ENCODE measurements at places on chromosomes 7 and 10.

GRCh38 chr7:47195641-47196040, 386.3 kb downstream of the TNS3 start:
- no peak for DNase-seq

DNA sequence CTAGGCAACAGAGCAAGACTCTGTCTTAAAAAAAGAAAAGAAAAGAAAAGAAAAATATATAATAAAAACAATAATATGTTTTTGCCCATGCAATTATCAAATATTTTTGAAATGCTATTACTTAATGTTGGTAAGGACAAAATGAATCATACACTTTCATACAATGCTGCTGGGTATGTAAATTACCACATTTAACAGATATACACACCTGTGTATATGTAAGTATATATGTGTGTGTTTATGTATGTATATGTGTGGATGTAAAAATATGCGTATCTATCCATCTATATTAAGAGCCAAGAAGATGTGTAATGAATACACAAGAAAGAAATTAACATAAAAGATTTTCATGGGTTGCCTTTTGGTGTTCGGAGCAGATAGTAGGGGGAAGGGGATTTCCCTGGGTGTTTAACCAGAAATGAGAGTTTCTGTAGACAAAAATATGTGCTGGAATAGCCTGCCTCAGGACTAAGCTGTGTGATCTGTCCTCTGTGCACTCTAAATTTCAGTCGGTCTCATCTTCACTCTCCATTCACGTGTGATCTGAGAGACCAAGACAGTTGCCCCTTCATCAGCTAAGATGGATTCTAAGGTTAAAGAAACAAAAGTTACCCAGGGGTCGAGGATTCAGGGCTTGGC, 61.2 kb downstream of the PRKCQ start:
- DNase-seq = no peak

GRCh38 chr7:87589631-87590030, 11.1 kb downstream of the ABCB1 start:
- DNase-seq = no peak

DNA sequence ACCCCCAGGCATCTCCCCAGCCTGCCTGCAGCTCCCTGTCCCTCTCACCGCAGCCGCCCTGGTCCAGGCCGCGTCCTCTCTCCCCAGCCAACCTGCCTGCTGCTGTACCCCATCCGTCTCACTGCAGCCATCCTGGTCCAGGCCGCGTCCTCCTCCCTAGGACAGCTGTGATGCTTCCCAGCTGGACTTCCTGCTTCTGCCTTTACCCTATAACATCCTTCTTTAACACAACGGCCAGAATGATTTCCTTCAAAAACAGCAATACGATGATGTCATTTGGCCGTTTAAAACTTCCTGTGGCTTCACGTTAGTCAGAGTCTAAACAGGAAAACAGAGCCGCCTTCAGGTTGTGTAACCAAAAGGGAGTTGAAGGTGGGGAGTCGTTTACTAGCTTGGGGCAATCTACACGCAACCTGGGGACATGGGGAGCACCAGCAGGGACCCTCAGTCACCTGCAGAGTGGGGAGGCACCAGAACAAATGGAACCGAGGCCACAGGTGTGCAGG, 32.2 kb upstream of the ZFAND2A start:
- DNase-seq = no peak

DNA sequence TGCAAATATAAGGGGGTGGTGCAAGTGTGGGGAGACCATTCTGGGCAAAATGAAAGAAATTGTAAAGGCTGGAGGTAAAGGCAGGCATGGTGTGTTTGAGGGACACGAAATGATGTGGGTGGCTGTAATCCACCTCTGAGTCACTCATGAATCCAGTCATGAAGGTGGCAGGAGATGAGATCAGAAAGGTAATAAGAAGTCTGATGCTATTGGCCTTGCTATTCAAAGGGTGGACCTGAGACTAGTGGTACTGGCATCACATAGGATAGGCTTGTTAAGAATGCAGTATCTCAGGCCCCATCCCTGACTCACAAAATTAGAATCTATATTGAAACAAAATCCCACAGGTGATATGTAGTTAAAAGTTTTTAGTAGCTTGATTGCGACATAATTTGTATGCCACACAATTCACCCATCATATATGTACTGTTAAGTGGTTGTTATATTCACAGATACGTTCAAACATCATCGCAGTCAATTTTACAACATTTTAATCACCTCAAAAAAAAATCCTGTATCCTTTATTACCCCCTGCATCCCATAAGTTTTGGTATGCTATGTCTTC, 85.6 kb downstream of the ST8SIA6 start:
- DNase-seq = no peak

- no peak for DNase-seq
Observed at GRCh38 chr10:62082271-62082656, 180.8 kb downstream of the ARID5B start.

DNA sequence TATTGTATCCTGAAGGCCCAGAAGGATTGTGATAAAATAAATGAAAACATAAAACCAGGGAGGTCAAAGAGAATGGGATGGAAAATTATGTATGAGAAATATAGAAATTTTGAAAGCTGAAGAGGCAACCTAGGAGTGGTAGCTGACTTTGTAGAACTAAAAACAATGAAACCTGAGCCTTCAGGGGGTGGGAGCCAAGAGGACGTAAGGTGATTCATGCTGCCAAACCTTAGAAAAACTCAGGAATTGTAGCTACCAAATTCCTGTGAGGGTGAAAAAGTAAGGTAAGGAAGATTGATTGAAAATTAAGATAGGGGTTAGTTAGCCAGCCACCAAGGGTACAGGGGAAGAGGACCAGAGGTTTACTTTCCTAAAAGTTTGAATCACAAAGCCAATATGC, 213.2 kb downstream of the KCND2 start:
- no peak for DNase-seq

DNA sequence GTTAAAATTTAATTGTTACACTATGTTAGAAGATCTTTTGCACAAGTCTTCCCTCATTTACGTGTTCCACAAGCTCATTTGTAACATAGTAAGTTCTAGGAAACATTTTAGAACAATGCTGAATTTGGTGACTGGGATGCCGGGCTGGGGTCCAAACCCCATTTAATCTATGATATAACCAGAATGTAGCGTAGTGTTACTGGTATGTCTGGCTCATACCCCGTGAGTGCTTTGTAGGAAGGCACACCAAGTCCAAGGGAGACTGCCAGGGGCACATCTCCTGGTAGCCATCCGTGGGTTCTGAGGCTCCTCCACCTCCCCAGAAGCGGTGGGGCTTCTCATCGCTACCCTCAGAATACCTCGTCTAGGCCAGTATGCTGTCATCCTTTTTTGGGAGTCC, 21.3 kb upstream of the TMEM236 start:
- DNase-seq = no peak

- DNase-seq = no peak
Observed at GRCh38 chr10:72035252-72035887, 53.0 kb downstream of the SPOCK2 start.

DNA sequence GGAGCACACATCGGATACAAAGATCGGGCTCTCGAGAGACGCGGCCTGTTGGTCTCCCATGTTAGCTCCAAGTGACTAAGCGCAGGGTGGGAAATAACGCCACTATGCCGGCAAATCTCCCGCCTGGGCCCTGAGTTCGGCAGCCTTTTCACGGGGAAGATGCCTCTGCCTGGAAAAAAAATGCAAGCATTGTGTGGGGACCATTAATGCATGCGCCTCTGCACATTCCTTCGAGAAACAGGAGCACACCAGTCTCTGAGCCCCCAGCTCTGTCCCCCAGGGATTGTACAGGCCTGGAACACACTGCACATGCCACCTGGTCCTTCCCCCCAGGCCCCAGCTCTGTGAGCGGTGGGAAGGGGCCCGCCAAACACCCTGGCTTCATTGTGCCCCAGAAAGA, 44.1 kb downstream of the FBXW4 start:
- DNase-seq = no peak

- no peak for DNase-seq
Observed at GRCh38 chr7:27684491-27684890, 21.8 kb upstream of the HIBADH start.

- no peak for DNase-seq
Observed at GRCh38 chr10:18418541-18419215, 232.7 kb downstream of the NSUN6 start.

DNA sequence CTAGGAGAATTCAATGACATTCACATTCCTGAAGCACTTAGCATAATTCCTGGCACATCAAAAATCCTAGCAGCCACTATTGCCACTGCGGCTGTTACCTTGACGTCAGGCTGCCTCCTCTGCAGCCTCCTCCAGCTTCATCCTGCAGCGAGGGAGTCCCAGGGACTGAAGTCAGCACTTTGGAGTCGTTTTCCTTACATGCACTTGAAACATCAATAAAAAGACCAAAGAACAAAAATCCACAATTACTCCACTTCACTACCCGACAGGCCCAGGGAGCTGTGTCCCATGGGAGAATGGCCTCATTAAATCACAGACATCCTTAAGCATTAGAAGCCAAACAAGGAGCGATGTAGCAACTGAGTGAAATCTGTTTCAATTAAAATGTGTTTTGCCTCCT, 48.6 kb upstream of the NANOS1 start:
- DNase-seq = no peak

- no peak for DNase-seq
Observed at GRCh38 chr7:85104432-85105205, 82.2 kb downstream of the SEMA3D start.

- DNase-seq = no peak
Observed at GRCh38 chr7:1937252-1937605, 267.2 kb downstream of the ELFN1 start.

DNA sequence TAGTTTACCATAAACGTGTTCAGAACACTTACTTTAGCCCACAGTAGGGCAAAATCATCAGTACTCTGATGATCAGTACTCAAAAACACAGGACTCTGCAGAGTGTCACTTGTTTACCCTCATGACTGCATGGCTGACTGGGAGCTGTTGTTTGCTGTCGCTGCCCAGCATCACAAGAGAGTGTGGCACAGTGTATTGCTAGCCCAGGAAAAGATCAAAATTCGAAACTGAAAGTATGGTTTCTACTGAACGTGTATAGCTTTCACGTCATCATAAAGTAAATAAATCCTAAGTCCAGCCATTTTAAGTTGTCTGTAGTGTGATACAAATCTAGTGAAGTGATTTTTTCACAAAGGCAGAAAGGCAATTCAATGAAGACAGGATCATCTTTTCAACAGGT, 184.6 kb downstream of the RAMP3 start:
- no peak for DNase-seq

DNA sequence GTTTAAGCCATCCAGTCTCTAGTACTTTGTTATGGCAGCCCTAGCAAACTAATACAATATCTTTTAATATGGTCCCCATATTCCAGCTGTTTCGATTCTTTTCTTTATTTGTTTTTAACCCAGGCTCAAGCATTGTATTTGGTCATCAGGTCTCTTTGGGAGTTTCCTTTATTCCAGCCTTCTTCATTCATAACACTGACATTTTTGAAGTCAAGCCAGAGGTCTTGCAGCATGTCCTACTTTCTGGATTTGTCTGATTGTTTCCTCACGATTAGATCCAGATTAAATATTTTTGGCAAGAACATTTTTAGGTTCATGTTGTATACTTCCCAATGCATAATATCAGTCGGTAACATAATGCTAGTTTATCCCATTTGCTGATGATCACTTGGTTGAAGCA, 11.8 kb downstream of the SLC25A13 start:
- DNase-seq = no peak

DNA sequence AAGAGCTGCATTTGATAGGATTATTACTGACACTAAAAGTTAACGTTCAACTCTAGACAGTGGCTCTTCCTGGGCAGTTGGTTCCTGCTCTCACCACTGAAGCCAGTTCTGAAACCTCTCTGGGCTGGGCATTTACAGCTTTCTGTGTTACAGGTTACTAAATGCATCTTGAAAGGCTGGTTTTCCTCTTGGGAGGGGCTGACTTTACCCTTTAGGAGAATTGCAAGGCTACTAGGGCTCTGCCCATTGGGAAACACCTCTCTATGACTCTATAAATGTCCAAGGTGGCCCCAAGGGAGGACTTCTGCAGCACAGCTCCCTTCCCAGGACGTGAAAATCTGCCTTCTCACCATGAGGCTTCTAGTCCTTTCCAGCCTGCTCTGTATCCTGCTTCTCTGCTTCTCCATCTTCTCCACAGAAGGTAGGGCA, at the start of gene GPR15LG:
Gene GPR15LG, plus strand, starts transcription at position 301 of the 429 bp plus-strand sequence. Its CDS starts 51 bp downstream, at position 352.
- no peak for DNase-seq

GRCh38 chr7:80677629-80678028, 39.2 kb downstream of the CD36 start:
- DNase-seq = no peak

- no peak for DNase-seq
Observed at GRCh38 chr7:27151931-27152815, at the start of gene HOXA3. Gene HOXA3 (minus strand): TSS chr7:27152583. CDS start chr7:27110640, 41,943 bp downstream.

- DNase-seq = no peak
Observed at GRCh38 chr10:34116220-34116641, 698.9 kb downstream of the PARD3 start.

- no peak for DNase-seq
Observed at GRCh38 chr7:155918720-155919390, 106.6 kb upstream of the SHH start.

- no peak for DNase-seq
Observed at GRCh38 chr10:8661886-8662285, 607.4 kb downstream of the GATA3 start.

DNA sequence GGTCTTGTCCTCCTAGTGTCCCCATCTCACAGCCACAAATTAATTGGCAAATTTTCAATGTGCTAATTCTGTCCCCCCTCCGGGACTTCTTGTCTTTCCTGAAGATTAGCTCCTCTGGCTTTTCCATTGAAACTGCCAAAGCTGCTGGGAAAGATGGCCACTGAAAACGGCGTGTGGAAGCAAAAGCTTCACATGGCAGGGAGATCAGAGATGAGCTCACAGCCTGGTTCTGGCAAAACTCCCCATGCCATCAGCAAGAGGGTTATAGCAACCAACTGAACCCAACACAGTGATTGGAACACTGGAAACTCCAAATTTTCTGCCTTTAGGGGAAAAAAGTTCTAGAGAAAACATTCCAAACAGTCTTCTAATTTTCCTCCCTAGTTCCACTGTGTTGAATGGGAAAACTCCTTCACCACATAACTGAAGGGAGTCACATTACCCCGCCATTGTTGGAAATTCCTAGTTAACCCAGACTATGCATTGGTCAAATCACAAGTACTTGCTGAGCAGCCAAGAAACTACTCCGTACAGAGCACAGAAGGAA, 37.0 kb downstream of the NRAP start:
- no peak for DNase-seq

- DNase-seq = no peak
Observed at GRCh38 chr7:120460949-120461348, 188.0 kb downstream of the KCND2 start.

GRCh38 chr7:18429547-18429946, 66.0 kb upstream of the HDAC9 start:
- no peak for DNase-seq

DNA sequence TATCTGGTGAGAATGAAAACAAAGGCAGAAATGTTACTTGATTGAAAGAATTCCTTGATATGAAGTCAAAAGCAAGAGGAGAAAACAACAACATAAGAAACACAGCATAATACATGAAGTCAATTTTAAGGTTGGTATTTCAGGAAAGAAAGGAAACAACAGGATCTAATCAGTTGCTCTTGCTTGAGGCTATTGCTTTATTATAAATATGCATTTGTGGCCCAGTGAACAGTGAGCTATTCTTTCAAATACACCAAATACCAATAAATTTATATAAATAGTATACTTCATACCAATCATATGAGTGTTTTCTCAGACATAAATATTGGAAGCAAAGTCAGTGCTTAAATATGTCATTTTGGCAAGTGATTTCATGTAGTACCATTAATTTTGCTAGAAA, 806.6 kb downstream of the NXPH1 start:
- no peak for DNase-seq
